ENCODE measurements at places on chromosomes 16 and 17.

DNA sequence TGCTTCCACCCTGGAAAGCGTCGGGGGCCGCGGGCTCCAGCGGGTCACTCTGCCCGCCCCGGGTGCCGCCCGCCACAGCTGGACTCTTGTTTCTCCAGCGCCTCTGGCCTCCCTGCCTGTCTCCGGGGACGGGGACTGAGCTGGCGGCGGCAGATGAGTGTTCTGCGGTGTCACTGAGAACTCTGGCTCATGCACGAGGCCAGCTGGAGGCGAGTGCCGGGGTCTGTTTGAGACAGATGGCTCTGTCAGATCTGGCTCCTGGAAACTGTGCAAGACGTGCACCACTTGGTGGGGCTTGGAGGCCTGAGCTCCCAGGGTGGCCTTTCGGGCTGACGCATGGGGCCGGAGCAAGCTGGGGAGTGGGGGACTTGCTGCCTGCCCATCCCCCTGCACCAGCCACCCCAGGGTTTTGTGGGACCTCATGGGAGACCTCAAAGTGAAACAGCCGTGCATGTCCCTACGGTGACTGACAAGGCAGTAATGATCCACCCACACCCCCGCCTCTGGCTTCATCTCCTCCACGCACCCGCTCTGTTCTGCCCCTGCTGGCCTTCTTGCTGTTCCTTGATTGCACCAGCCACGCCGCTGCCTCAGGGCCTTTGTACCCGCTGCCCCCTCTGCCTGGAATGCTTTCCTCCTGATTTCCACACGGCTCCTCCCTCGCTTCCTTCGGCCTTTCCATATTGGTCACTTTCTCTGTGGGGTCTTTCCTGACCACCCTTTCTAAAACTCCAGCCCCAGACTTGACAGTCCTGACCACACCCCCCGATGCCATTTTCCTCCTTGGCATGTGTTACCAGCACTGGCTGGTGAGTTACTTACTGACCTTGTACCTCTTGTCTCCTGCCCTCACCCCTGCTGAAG lies 174.9 kb upstream of the CIBAR2 start:
- DNase-seq = no peak

GRCh38 chr16:53374800-53375199 lies 59.5 kb upstream of the RBL2 start:
- DNase-seq = no peak

DNA sequence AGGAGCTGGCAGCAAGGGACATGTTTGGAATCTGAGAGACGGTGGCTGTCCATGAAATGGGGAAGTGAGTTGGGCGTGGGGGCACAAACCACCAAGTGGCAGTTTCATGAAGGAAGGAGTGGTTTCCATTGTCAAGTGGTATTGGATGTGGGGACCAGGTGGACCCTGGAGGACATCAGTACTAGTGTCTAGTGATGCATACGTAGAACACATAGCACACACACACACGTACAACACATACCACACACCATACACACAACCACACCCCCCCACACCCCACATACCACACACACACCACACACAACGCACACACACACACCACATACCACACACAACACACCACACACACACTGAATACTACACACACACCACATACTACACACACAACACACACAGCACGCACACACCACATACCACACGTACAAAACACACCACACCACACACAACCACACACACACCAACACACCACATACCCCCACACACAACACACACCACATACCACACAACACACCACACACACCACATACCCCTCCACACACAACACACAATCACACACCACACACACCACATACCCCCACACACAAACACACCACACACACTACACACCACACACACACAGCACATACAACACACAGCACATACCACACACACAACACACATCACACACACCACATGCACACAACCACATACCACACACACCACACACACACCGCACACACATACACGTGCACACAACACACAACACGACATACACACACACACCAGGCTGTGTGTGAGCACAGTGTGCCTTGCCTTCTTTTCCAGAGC lies 41.1 kb upstream of the GSE1 start:
- no peak for DNase-seq

DNA sequence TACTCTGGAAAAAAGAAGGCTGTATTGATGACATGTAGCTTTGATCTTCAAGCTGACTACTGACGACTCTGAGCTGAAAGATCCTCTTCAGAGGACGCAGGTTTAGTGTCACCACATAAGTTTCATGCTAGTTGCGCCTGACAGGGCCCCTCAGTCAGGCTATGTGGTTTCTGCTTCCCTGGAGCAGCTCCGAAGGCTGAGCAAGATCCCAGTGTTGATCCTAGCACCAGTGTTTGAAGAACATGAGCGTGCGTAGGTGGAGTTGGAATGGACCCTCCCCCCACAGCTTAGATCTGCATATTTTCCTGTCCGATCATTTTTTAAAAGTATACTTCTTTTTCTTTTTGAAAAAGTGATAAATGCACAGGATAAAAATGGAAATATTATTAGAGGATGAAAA lies 17.3 kb downstream of the BANP start:
- DNase-seq = no peak

Measured in activated T-cell treated with anti-CD3 and anti-CD28 coated beads for 1 hour (primary cell).